Activated effector memory CD4-positive, alpha-beta T cell treated with anti-CD3 and anti-CD28 coated beads, Interleukin-2, amount 50 U/mL, for 16 hours (primary cell): ENCODE measurements at places on chromosomes 5 and 9.

GRCh38 chr5:92911293-92911692 is 669.7 kb downstream of the NR2F1-AS1 start:
- DNase-seq: no peak

- no peak for DNase-seq
Observed at GRCh38 chr9:6113819-6114218, 98.4 kb upstream of the RANBP6 start.

DNA sequence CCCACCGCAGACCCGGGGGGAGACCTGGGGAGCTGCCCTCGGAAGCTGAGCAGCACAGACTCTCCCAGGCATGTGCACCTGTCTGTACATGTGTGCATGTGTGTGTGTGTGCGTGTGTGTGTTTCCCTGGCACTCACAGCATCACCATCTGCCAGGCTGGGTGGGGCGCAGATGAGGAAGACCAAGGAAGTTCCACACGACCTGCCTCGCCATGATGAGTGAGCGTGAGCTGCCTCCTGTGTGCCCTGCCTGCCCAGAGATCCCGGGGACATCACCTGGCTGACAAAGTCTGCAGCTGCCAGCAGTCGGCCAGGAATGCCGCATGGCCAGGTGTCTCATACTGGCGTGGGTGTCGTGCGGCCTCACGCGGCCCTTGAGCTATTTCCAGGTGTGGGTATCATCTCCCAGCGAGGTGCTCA is 4.0 kb upstream of the GPSM1 start:
- DNase-seq: no peak

GRCh38 chr5:168653626-168654025 is 74.5 kb upstream of the PANK3 start:
- DNase-seq: no peak

- peak; percentile 93 for DNase-seq
Observed at GRCh38 chr9:132235894-132236661, 74.2 kb downstream of the NTNG2 start.

DNA sequence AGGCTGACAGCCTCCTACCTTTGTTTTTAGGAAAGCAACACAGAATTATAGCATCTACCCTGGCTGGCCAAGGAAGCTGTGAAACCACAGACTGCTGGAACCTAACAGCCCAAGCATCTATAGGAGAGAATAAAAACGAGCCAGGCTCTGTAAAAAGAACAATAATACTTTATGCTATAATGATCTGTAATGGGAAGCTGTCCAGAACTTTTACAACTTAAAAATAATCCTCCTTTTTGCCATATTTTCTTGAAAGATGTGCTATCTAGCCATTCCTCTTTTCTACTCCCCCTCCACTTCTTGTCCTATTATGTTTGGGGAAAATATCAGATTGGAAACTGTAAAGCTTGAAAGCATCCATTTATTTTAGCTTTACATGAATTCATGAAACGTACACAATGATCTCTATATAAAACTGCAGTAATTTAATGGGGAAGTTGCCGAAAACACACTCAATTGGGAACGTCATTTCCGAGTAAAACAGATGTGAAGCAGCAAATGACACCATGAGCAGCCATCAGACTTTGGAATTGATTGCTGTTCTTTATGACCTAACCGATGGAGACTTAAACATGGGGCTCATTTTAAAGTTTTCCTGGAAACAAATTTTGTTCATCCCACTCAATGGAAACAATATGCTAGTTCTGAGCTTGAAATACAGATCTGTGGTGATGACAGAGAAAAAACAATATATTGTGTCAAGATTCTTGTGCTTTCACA is 450.3 kb upstream of the CLINT1 start:
- no peak for DNase-seq

DNA sequence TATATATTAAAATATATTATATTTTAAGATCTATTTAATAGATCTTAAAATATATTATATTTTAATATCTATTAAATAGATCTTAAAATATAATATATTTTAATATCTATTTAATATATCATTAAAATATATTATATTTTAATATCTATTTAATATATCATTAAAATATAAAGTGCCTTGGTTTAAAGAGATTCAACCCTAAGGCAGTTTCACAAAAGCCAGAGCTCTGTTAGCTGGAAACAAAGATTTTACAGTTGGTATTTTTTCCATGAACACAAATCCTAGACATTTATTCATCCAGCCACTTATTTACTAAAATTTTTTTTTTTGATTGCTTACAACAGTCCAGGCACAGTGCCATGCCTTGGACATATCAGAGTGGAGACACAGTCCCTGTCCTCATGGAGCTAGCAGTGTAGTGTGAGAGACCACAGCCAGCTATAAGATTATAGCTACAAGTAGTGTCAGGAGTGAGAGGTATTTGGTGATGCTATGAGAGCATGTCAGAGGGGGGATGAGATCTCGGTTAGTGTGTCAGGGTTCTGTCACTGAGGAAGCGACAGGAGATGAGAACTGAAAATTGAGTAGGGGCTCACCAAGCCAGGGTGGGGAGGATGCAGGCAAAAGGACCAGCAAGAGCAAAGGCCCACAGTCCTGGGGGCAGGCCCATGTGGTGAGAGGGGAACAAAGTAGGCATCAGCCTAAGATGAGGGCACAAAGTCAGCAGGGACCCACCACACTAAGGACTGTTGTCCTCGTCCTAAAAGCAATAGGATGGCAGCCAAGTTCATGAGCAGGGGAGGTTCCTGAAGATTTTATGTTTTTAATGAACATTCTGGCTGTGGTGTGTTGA is 74.5 kb downstream of the FBXO38 start:
- no peak for DNase-seq

GRCh38 chr5:45741110-45741509 is 44.9 kb upstream of the HCN1 start:
- DNase-seq: no peak

- no peak for DNase-seq
Observed at GRCh38 chr5:124612023-124612422, 134.4 kb downstream of the ZNF608 start.

- no peak for DNase-seq
Observed at GRCh38 chr9:88183798-88184495, 45.7 kb upstream of the SPATA31C2 start.

- no peak for DNase-seq
Observed at GRCh38 chr5:125834438-125835115, 588.6 kb upstream of the GRAMD2B start.

- no peak for DNase-seq
Observed at GRCh38 chr5:152151940-152152339, 227.3 kb upstream of the GLRA1 start.

DNA sequence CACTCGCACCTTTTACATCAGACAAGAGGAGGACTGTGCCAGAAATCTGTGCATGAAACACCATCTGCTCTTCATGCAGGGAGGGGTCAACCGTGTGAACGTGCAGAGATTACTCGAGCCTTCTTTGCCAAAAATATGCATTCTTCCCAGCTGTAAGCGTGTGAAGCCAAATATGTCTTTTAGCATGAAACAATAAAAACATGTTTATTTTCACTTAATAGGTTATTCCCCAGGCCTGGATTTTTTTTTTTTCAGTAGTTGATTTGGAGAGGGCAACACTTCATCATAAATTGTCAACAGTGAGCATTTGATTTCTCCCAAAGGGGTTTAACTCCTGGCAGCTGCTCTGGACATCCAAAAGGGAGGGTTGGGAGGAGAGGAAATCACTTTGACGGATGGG is 23.8 kb downstream of the PLAC8L1 start:
- no peak for DNase-seq

DNA sequence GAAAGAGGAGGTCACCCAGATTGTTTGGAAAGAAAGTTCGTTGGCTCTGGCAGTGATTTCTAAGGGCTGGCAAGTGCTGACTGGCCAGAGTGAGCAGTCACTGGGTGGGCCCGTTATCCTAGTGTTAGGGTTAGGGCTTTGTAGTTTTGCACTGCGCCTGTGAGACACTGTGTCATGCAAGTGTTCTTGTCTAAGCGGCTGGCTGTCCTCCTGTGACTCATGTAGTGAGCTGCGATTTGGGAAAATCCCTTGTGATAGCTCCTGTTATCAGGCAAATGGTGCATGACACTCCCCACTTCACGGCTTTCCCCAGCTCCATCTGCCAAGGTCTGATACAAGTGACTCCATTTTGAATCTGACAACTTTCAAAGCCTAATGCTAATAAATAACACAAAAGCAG is 526.0 kb upstream of the ADAMTS16 start:
- DNase-seq: no peak

DNA sequence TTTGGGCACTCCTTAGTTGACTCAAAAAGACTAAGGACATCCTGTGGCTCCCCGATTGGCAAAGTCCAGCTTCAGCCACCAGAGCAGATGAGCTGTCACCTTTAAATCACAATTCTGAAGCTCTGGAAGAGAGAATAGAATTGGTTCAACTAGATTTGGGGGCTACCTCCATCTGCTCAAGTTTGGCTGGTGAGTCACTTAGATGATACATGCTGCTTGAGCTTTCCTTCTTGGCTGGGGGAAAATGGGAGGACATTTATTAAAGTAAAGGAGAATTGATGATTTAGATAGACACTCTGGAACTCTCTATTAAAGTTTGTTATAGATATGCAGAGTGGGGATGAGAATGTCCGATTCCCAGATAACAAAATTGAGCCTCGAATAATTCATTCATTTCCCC is 30.0 kb upstream of the GRIA1 start:
- no peak for DNase-seq

GRCh38 chr9:123116036-123116435 is 82.6 kb downstream of the GPR21 start:
- DNase-seq: no peak

GRCh38 chr9:15640121-15640520 is 87.3 kb downstream of the CCDC171 start:
- DNase-seq: no peak

DNA sequence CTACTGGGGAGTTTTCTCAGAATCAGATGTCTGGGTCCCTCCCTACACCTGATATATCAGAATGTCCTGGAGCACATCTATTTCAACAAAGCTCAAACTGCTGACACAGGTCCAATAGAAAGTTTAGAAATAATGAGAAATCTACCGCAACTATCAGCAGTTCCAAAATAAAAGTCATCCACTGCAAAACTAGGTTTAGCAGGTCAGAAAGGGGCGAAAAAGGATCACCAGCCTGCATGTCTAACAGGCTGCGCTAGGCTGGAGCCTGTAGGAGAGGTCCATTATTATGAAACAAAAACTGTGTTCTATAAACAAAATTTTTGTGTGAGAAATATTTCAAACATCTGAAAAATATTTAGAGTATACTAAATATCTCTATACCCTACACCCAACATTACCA is 84.1 kb upstream of the RNF38 start:
- DNase-seq: no peak

DNA sequence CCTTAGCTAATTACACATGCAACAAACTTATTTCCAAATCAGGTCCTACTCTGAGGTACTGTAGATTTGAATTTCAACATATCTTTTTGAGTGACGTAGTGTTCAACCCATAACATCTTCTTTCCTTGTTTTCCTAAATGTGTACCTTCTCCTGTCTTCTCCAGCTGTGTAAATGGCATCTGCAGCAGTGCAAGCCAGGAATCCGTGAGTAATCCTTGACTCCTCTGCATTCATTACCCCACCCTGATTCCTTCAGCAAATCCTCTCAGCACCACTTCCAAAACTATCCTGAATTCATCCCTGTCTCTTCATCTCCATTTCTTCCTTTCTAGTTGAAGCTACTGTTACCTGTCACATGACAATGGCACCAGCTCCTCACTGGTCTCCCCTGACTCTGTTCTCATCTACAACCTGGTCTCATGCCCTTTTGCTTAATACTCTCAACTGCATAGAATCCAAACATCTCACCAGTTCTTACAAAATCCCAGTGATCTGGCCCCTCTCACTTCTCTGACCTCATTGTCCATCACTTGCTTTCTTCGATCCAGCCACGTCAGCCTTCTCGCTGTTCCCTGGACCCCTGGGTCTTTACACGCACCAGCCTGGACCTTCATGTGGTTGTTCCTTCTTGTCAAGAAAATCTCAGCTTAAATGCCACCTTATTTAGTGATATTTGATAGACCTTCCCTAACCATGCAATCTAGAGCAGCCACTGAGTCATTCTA is 14.6 kb upstream of the TRAF1 start:
- DNase-seq: no peak

DNA sequence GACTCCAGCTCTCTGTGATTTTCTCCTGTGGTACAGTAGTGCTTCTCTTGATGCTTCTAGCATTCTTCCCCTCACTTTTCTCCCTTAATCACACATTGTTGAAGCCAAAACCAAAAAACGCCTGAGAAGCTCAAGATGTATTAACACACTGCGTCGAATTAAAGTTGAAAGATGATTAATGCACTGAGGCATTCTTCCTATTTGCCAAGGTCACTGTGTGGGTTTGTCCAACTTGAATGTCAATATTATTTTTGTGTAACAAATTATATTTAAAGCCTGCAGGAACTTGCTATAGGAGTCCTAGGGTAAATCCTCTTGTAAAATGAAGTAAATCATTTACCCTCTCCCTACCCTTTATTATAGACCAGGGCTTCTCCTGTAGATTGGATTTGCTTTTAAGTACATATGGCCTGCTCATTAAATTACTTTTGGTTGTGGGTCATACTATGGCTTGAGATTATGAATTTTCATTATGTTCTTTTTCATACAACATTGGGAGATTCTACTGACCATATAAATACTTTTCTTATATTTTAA is 68.1 kb downstream of the GDA start:
- DNase-seq: no peak

- DNase-seq: no peak
Observed at GRCh38 chr5:124235576-124235975, 510.9 kb downstream of the ZNF608 start.

DNA sequence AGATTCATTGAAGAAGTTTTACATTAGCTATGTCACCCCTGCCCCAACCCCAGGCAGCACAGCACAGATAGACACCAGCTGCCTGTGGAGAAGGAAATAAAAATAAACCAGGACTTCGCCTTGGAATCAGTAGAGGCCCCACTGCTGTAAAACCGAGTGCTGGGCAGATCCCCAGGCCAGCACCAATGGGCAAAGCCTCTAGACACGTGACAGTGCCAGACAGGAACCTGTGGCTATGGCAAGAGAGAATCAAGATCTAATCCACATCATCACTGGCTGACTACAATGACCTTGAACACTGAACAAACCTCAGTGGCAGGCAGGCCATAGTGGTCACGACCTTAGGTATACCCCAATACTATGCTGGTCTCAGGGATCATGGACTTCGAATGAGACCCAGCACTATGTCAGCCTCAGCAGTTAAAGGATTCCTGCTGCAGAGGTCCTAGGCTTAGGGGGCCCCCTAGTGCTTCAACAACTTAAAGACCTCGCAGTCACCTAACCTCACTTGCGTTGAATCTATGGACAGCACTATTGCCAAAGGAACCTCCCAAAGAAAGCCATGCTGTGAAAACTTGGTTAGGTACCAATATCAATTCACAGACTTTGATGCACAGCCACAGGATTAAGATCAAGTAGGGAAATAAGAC is 2118.6 kb upstream of the C9orf72 start:
- no peak for DNase-seq

DNA sequence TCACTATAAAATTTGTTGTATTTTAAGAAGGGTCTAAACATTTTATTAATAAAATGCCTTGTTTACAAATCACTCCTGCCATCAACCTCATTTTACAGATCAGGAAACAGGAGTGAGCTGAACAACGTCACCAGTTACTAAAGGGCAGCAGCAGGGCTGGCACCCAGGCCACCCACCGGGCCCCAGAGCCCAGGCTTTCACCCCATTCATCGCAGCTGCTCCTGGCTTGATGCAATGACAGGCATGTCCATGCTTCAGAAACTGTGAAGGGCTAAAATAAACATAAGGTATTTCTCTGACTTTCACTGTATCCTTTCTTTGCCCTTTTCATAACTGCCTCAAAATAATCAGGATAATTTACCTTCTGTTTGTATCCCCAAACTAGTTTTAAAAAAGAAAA is 18.1 kb downstream of the MED27 start:
- no peak for DNase-seq
